NCI-H2081 (cell line): ENCODE measurements at places on chromosomes 3 and 15.

DNA sequence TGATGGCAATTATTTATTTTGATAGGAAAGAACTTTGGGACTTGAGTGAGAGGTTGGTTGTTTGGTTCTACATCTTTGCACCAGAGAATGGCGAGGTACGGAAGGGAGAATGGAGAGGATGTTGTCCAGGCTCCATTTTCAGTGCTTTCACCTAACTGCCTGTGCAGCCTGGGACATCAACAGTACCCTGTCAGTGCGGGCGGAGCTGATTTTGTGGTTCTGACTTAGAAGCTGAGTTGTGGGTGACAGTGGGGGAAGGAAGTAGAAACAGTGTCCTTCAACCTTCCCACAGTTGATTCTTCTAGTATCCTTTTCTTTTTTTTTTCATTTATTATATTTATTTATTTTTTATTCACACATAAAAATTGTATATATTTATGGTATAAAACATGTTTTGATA is 95.3 kb downstream of the TIGIT start:
- no peak for DNase-seq

GRCh38 chr3:193840111-193840641 is 247.2 kb downstream of the OPA1 start:
- DNase-seq = no peak

DNA sequence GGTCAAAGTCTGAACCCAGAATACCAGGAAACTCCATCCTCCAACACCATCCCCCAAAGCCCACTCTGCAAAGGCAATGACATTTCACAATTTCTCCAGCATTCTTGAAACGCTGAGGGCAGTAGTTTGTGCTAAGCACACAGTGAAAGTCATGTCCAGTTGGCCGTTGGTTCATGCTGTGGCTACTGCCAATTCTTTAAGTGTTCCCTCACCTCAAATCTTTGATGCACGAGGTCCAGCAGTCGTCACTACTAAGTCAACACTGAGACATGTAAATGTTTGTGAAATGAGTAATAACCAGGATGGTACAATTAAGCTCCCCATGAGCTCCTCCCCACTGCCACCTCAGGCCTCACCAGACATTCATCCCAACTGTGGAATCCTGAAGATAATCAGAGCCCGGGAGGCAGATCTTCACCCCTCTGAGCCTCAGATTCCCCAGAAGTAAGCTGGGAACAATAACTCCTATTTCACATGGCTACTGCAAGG is 7.0 kb downstream of the SUCLG2 start:
- DNase-seq = no peak

- no peak for DNase-seq
These were observed 76.2 kb downstream of the LARS2 start for GRCh38 chr3:45464336-45465170.

DNA sequence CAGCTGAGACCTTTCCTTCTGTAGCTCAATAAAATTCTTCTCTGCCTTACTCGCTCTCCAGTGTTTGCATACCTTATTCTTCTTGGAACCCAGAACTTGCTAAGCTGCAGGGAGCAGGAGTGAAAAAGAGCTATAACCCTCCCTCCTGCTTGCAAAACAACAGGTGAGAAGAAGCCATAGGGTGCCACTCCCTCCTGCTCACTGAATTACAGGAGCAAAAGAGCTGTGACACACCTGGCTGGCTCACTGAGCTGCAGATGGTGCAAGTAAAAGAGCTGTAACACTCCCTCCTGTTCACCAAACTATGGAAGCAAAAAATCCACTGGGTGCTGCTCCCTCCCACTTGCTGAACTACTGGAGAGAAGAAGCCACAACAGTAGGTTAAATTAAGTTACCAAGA is 44.2 kb upstream of the C2CD4B start:
- DNase-seq = no peak

DNA sequence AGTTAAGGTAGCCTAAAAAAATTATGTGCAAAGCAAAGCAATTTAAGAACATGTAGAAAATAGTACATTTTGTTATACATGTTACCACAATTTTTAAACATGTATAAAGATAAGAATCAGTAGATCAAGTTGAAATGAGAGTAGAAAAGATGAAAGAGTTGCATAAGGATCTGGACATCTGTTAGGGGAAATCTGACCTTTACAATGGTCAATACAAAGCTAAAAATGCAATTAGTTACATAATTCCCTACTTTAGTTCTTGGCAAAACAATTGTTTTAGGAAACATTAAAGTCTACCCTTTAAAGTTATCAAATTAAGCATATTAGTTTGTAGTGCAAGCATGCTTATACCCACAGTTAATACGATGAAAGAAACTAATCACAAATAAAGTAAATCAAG is 32.7 kb downstream of the TOP2B start:
- no peak for DNase-seq

DNA sequence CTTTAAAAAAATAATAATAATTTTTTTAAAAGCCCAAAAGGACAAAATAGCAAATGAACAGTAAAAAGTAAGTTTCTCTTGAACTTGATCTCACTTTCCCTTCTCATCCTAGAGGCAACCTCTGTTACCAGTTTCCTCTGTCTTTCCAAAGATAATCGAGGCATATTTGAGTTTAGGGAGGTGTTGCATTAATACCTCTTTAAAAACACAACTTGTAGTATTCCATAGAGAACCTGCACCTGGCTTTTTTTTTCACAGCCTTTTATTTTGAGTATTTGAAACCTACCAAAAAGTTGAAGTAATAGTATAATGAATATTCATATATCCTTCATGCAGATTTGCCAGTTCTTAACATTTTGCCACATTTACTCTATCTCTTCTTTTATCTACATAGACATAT is 9.1 kb downstream of the CSK start:
- no peak for DNase-seq

DNA sequence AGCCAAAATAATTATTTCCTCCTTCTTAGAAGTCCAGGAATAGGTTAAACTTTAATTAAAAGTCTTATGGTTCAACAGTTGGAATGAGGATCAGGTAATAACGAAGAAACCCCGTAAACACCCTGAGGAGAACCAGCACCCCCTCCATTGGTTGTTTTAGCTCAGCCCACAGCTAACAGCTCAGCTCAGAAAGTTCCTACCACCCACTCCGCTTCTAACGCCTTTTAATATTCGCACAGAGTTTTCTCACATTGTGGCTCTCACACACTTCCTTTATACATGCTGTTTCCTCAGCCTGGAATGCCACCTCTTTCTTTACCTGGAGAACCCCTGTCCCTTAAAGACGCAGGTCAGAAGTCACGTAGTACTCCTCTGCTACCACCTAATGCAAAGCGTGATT is 17.0 kb downstream of the CX3CR1 start:
- DNase-seq = no peak
